Left renal cortex interstitium (tissue), 4 donors: ENCODE measurements at places on chromosomes 6 and 20.

- DNase-seq: no peak
Measured at GRCh38 chr6:40282986-40283385, 304.2 kb downstream of the LRFN2 start.

GRCh38 chr20:35826397-35826998 is 54.7 kb downstream of the PHF20 start:
- no peak for DNase-seq

- DNase-seq: no peak
Measured at GRCh38 chr6:130377915-130378314, 12.1 kb downstream of the TMEM200A start.

- no peak for DNase-seq
Measured at GRCh38 chr20:35226884-35227681, 593 bp downstream of the MMP24 start.

GRCh38 chr6:149359440-149359839 is 40.6 kb upstream of the SUMO4 start:
- DNase-seq: no peak

- no peak for DNase-seq
Measured at GRCh38 chr6:14656649-14657048, 539.1 kb downstream of the CD83 start.

DNA sequence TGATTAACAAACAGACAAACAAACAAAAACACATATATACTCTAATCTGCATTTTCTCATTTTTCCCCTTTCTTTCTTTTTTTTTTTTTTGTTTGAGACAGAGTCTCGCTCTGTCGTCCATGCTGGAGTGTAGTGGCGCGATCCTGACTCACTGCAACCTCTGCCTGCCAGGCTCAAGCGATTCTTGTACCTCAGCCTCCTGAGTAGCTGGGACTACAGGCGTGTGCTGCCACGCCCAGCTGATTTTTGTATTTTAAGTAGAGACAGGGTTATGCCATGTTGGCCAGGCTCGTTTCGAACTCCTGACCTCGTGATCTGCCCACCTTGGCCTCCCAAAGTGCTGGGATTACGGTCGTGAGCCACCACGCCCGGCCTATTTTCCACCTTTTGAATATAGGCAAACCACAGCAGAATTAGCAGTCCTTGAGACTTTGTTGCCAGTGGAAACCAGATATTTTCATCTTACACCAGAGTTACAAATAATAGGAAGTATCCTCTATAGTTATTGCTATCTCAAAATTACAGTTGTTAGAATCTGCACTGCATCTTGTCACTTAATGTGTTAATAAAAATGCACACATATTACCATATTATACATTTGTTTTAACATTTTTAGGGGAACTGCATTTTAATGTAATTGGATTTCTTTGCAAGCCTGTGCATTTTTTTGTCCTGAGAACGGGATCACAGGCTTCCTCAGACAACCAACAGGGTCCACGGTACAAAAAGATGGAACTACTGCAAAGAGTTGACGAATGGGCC is 208.2 kb upstream of the ZNF217 start:
- DNase-seq: no peak

- DNase-seq: no peak
Measured at GRCh38 chr20:1941226-1941625, 46.0 kb downstream of the SIRPA start.

DNA sequence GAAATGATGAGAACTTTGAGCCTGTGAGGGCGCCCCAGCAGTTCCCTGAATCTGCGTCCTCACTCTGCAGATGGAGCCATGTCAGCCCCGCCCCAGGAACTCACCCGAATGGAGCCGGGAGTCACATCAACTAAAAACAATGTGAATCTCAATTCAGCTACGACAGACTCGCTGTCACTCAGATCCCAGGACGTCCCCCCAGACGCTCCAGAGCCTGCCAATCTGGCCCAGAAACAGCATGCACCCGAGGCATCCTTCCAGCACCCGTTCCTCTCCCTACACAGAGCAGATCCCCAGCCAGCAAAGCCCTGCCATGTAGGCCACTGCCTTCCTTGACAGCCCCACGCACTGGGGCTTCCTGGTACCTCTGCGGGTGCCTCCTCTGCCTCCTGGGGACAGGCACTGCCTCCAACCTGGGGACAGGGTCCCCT is 248.0 kb downstream of the TTLL2 start:
- no peak for DNase-seq

DNA sequence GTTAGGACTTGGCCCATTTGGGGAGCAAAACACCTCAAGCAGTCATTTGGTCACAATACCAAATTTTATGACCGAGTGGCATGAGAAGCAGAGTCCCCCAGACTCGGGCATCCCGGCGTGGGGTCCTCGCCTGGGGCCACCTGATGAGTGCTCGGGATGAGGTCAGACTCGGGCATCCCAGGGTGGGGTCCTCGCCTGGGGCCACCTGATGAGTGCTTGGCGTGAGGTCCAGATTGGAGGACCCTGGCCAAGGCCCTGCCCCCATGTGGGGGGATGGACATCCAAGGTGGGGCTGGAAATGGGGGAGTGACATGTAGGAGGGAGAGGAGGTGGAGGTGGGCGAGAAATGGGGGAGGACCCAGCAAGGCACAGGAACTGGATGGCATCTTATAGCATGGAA is 56.1 kb upstream of the CST7 start:
- no peak for DNase-seq

DNA sequence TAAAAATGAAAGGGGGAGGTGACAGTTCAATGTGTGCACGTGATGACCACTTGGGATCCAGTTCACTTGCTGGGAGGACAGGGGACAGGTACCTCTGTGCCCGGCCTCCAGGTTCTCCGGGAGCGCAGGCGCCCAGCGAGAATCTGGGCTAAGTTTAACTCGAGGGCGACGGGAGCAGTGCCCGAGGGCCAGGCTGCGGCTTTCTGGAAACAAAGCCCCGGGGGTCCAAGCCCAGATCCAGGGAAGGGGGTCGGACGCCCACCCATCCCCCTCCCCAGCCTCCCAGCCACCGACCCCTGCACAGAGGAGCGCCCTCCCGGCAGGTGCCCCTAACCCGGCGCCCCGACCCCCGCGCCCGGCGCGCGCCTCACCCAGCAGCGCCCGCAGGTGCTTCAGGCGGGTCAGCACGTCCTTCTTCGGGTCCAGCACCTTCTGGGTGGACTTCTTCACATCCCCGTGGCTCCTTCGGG is 405 bp downstream of the RALGAPA2 start:
- DNase-seq: no peak

DNA sequence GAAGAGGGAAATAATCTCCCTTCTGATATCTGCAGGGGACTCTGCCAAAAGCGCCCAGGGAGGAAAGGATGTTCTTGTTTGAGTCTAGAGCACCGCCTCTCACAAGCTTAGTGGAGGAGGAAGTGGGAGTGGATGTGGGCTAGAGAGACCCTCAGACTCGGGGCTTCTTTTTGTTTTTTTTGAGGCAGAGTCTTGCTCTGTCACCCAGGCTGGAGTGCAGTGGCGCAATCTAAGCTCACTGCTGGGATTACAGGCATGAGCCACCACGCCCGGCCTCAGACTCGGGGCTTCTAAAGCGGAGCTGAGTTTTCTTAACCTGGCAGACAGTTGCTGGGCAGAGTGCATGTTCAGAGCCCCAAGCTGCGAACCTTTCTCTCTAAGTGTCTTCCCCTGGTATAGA is 310.8 kb downstream of the BMP7 start:
- DNase-seq: no peak

GRCh38 chr20:35837577-35838195 is 65.9 kb downstream of the PHF20 start:
- no peak for DNase-seq

DNA sequence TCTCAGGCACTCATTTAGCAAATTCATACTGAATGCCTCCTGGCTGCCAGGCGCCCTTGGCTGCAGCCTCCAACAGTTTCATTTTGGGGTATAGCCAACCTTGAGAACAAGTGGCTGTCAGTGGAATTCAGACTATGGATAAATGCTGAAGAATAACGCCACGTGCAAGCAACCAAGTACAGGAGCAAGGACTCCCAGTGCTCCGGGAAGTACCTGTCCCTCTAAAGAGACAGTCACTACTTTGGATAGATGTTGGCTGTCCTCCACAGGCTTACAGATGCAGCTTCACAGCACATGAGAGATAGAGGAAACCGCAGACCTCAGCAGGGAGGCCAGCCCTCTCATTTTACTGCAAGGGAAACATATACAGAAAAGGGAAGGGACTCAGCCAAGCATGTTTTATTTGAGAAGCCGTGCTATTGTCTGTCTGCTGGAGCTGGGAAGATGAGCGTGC is 658.2 kb downstream of the PTPRT start:
- DNase-seq: no peak

- no peak for DNase-seq
Measured at GRCh38 chr6:61833176-61833755, 452.8 kb downstream of the KHDRBS2 start.

DNA sequence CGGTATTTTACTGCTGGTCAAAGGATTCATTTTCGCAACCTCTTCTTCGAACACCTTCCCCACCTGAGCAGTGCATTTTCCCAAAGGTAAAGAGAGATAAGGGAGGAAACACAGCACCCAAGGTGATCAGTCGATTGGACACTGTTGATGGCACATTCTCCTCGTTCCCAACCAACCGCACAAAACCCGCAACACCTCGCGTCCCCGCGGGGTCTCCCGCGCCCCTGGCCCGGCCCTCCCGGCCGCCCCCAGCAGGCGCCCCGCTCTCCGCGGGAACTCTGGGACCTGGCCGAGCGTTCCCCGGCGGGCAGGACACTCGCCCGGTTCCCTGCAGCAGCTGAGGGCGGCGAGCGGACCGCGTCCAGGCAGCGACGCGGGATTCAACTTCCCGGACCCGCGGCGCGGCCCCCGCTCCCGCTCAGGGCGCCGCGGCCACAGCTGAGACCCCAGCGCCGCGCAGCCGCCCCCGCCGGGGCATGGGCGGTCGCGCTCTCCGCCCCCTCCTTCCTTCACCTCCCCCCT is 506 bp downstream of the RGS17 start:
- DNase-seq: no peak

DNA sequence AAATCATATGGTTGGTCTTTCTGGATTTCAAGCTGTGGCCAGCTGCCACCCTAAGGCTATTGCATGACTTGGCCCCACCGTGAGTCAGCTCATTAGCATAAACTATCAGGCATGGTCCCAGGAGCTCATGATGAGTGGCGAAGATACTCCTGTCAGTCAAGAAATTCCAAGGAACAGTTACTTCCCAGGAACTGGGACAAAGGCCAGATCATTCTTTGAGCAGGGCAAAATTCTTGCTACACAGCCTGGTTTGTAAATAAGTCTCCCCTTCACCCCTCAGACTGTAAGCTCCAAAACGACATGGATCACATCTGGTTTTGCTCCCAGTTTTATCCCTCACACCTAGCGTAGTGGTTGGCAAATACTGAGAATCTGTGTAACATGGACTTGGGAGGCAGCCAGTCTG is 33.0 kb upstream of the KIAA1586 start:
- DNase-seq: no peak

DNA sequence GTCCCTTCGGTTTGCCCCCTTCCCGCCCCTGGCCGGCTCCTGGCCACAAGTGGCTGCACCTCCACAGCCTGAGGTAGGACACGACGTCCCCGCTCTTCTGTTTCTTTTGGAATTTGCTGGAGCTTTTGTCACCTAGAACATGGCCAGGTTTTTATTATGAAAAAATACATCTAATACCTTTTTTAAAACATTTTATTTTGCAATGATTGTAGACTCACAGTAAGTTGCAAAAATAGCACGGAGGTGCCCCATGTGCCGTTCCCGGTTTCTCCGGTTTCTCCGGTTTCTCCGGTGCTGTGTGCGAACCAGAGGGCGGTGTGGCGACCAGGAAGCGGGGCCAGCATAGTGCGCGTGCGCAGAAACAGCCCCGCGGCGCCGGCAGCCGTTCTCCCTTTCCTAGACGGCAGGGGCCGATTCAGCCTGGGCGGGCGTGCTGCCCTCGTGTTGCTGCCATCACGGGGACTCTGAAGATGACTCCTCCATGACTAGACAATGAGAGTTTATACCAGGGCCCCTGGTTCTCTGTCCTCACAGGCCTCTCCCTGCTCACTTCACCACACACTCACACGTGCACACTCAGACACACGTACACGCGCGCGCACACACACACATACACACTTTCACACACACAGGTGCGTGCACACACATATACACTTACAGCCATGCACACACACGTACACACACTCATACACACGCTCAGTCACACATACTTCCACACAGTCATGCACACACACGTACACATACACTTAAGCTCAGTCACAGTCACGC is 102.1 kb downstream of the TMEM242 start:
- no peak for DNase-seq

GRCh38 chr6:168734523-168734922 is 293.5 kb downstream of the SMOC2 start:
- DNase-seq: no peak

- DNase-seq: no peak
Measured at GRCh38 chr6:108793516-108794251, 54.5 kb upstream of the ARMC2 start.

- DNase-seq: no peak
Measured at GRCh38 chr6:116514111-116514510, 2.7 kb downstream of the CALHM5 start.

DNA sequence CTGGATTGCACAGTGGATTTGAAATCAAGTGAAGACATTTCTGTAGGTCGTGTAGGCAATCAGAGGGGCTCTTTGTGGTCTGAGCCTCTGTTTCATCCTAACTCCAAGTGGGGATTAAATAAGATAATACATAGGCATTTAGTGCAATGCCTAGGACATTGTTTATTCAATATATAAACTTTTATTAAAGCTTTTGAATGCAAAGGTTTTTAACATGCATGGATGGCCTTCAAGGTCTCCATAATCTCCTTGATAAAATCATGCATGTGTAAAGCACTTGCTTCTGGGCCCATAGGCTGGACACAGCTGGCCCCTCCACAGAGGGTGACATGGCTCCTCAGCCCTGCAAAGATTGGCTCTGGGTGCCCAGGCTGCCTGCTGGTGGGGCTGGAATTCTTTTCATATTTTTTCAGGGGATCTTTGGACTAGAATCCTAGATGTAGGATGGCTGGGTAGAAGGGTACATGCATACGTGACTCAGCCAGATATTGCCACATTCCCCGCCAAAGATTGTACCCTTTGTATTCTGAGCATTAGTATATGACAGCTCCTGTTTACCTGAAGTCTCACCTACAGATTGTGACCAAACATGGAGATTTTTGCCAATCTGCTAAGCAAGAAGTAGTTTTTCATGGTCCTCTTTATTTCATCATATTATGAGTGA is 19.0 kb upstream of the AVP start:
- no peak for DNase-seq

DNA sequence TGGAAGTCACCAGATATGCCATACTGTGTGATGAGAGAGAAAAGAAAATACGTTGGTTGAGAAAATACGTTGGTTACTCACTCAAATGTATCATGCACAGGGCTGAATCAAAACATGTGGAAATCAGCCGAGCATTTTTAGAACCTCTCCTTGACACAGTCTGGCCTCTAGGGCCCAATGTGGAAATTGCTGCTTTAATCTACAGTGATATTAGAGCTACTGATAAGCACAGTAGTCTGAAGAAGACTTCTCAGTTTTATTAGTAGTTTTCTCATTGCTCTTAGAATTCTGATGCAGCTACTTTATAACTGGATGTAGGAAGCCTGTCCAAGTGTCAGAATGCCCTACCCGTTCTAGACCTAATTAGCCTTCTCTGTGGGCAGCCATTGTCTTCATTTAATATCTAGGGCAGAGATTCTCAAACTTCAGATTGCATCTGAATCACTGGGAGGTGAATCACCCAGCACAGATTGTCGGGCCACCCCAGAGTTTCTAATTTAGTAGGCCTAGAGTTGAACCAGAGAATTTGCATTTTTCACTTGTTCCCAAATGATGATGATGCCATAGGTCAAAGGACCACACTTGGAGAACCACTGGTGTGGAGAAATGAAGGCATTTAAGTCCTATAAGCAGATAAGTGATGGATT is 229.1 kb downstream of the PLCB1 start:
- no peak for DNase-seq
